Upper lobe of right lung (tissue), 1 donor: ENCODE measurements at places on chromosomes 1 and 21.

DNA sequence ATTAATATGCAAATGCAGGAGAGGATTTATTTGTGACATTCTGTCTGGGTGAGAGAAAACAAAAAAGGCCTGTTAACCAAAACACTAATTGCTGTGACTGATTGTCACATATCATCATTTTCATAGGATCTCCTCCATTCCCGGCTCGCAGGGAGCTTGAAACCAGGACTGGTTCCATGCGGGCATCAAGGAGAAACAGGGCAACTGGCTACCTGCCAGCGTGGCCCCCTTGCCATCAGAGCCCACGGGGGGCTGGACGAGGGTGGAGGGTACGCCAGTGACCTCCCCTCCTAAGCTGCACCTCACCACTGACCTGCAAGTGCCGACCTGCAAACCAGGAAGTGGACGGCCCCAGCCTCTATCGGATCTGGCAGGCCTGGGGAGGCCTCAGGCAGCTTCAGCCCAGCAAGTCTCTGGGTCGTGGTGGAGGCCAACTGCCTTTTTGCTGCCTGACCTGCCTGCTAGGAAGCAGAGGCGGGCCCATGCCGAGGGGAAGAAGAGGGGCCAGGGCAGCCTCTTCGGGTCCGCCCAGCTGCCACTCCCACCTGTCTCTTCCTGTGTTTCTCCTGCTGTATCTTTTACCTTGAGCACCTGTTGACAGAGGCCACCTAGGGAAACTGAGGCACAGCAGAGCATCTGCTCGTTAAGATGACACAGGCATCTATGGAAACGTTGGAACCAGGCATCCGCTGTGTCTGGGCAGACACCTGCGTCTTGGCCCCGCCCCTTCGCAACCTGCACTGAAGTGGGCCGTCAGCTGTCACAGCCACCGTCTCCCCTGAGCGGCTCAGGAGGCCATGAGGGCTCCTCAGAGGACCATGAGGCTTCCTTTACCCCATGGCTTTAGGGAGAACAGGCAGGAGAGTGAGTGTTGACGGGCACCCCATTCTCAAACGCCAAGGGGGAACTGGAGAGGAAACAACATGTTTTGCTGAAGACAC lies 74.8 kb downstream of the CASZ1 start:
- no peak for DNase-seq

DNA sequence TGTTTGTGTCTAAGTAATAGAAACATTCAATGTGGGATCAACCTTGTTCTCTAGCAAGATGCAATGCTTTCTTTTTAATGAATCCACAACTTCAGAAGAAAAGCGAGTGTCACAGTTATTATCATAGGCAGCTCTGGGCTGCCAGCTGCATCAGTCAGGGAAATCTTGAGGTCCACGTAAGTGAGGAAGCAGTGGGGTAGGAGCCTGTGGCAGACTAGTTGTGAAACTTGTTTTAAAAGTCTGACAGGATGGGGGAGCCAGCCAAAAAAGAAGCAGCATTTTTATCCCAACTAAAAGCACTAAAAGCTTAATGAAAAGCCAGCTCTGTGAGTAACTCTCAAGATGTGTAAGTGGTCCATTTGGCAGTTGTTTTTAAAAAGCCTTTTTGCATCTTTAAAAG lies 113.1 kb downstream of the ZNF326 start:
- DNase-seq = no peak

DNA sequence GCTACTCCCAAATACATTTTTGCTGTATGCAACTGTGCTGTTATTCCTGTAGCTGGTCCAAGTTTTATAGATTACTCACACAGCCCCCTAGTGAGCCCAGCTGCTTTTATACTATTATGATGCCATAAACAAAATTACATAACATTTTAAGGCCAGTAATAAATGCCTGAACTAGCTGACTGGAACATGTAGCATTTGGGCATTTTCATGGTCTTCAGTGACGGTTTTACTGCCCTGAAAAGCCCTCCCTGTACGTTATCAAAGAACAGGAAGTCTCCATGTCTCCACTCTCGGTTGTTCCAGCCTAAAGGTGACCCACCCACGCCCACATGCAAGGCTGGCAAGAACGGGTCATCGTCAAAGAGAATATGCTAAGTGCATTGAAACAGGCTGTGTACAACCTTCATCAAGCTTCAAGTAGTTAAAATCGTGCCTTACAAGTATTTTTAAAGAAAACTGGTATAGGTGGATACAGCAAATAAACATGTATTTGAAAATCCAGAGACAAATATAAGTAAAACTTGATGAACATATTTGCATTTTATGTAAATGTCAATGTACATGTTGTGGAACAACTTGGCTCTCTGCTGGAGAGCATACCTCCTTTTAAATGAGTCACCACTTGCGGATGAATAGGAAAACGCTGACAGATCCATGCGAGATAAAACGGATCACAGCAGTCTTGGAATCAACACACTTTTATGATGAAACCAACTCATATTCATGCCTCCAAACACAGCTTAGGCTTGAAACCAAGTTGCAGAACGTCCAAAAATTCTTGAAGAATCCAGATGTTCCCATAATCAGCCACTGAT lies 520.5 kb downstream of the SMYD3 start:
- no peak for DNase-seq

DNA sequence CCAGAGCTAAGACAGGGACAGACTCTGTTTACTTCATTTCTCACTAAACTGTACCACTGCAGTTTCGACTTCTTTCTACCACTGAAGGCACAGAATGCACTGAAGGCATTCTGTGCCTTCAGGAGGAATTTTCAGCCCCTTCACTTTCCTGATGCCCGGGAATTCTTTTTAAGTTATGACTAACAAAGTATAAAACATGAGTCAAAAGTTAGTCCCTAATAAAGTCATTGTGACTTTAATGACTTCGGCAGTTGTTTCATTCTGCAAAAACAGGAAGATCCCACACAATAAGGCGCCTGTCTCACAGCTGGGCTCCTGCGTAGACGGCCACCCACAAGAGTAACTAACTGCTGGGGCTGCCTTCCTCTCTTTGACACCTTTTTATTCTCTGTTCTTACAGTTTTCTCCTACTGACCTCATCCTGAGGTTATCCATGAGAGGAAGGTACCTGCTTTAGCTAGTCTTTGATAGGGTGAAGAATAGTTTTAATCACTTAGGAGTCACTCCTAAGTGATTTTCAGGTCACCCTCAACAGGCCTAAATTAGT lies 183.9 kb upstream of the SGIP1 start:
- no peak for DNase-seq

DNA sequence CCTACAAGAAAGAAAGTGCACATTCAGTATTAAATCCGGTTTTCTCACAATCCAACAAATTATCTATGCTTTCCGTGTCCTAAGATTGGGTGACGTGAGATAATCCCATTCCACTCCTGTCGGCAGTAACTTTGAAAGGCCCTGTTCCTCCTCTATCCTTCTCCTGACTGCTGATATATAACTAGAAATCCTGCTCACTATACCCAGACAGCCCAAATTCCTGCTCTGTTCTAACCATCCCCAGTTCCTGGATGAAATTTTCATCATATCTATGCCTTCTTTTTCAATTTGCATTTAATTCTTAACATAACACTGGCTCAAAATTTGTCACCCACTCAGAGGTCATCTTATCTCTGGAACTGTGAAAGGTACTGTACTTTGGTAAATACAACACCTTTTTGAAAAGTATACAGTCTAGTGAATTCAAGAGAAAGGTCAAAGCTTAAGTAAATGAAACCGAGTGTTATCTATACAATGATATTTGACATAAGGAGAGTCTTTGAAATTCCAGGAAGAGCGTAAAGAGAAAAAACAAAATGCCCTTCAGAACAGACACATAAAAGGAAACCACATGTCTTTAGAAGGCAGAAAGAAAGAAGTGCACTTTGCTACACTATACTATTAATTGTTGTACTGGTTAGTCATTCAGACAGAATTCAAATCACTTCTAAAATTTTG lies 200.5 kb upstream of the NEGR1 start:
- DNase-seq = no peak

DNA sequence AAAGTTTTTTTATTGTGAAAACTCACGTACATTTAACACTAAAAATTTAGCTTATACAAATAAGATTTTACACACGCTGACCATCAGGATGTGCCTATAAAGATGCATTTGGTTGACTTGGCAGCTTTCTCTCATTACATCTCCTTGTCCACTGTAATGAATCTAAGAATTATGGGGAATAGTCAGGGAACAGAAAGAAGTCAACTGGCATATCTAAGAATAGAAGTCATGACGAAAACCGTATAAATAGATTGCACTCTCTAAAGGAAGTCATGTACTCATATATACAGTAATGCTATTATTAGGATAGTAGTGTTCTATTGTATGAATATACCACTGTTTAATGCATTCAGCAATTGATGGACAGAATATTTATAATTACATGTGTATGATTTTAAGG lies 575.8 kb upstream of the B3GALT2 start:
- DNase-seq = no peak

GRCh38 chr1:107979926-107980325 lies 14.9 kb upstream of the VAV3 start:
- DNase-seq = no peak

DNA sequence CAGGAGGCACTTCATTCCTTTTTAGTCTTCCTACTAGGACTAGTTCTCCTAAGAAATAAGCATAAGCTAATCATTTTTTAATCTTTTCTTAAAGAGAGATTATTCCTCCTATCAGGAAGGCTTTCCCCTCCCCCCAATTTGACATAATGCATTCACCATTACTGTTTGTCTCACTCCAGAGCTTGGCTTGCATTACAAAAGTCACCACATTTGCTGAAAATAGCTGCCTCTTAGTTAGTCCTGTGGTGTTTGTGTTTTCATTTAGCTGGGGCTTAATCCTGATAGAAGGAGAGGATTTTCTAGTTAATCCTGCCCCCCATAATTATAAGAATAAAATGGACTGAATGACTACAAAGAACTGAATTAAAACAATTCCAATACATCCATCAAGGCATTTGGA lies 307.1 kb upstream of the RRP15 start:
- no peak for DNase-seq

- no peak for DNase-seq
Observed at GRCh38 chr1:177927021-177927596, 42.7 kb downstream of the SEC16B start.

GRCh38 chr1:197736685-197737084 lies 38.6 kb downstream of the DENND1B start:
- no peak for DNase-seq

- DNase-seq = peak; percentile 85
Observed at GRCh38 chr1:8211883-8212579, 105.9 kb upstream of the SLC45A1 start.

DNA sequence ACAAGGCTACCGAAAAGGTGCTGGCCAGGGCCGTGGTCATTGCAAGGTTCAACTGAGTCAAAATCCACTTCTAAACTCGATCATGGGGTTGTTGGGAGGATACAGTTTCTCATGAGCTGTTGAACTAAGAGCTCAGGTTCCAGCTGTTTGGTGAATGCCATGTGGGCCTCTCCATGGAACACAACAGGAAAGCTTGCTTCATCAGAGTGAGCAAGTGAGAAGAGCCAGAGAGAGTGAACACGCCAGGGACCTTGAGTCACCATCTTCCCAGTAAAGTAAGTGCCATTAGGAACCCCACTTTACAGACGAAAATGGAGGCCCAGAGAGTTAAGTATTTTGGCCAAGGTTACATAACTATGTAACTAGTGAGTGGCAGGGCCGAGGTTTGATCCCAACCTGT lies 475.1 kb upstream of the VAMP3 start:
- no peak for DNase-seq

DNA sequence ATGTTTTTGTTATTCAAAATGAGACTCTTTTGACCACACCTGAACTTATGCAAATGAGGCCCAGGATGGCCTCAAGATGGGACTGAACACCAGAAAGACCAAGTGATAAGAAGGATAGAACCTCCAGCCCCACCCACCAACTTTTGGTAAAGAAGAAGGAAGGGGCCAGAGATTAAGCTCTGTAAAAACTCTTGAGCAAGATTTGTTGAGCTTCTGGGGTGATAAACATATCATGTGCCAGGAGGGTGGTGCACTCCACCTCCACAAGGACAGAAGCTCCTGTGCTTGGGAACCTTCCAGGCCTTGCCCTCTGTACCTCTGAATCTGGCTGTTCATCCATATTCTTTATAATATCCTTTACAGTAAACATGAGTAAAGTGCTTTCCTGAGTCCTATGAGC lies 5.3 kb downstream of the RSPH1 start:
- no peak for DNase-seq

- peak; percentile 35 for DNase-seq
Observed at GRCh38 chr1:6004412-6005123, 12.3 kb upstream of the NPHP4 start.

GRCh38 chr1:211524521-211524920 lies 32.6 kb upstream of the RD3 start:
- DNase-seq = no peak

GRCh38 chr21:28738882-28739281 lies 253.8 kb downstream of the LTN1 start:
- no peak for DNase-seq

- DNase-seq = no peak
Observed at GRCh38 chr1:9119745-9120144, 9.2 kb downstream of the GPR157 start.

DNA sequence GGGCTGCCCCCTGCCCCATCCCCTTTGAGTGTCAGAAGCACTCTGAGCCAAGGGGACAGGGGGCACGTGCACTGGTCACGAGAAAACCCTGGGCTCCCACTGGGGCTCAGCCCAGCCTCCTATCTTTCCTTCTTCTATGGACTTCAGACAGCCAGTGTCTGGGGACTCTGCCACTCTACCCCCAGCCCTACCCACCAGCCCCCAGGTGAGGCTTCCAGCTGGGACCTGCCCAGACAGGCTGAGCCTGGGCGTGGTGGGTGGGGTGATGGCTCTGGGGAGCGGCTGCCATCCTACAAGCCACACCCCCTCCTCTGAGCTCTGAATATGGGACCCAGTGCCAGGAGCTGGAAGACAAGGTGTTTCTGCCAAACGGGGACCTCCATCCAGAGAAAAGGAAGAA lies 8.0 kb upstream of the SFN start:
- no peak for DNase-seq

GRCh38 chr21:28794371-28794851 lies 198.3 kb downstream of the LTN1 start:
- no peak for DNase-seq

DNA sequence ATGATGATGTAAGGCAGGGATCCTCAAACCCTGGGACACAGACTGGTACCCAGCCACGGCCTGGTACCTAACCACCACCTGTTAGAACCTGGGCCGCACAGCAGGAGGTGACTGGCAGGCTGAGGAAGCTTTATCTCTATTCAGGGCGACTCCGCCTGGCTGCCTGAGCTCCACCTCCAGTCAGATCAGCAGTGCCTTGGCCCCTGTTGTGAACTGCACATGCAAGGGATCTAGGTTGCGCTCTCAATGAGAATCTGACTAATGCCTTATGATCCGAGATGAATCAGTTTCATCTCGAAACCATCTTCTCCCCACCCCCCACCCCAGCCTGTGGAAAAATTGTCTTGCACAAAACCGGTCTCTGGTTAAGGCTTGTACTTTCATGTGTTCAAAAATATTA lies 4.2 kb downstream of the RNPC3 start:
- no peak for DNase-seq

- DNase-seq = no peak
Observed at GRCh38 chr1:166859597-166859996, 16.5 kb downstream of the TADA1 start.

DNA sequence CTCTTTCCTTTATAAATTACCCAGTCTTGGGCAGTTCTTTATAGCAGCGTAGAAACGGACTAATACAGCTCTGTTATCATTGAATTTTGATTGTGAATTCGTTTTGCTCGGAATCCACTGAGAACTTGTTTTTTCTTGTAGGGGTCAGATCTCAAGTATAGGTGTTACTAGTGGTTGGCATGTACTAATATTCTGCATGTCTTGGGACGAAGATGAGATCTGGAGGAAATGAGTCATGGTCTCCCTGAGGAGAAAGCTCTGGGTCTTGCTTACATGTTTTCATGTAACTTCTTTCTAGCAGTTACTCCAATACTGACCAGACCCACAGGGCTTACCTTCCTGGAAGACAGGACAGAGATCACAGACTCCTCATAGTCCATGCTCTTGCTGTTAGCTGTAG lies 30.3 kb downstream of the ZSCAN20 start:
- no peak for DNase-seq
